GM04504 (cell line): ENCODE measurements at places on chromosomes 5 and 9.

DNA sequence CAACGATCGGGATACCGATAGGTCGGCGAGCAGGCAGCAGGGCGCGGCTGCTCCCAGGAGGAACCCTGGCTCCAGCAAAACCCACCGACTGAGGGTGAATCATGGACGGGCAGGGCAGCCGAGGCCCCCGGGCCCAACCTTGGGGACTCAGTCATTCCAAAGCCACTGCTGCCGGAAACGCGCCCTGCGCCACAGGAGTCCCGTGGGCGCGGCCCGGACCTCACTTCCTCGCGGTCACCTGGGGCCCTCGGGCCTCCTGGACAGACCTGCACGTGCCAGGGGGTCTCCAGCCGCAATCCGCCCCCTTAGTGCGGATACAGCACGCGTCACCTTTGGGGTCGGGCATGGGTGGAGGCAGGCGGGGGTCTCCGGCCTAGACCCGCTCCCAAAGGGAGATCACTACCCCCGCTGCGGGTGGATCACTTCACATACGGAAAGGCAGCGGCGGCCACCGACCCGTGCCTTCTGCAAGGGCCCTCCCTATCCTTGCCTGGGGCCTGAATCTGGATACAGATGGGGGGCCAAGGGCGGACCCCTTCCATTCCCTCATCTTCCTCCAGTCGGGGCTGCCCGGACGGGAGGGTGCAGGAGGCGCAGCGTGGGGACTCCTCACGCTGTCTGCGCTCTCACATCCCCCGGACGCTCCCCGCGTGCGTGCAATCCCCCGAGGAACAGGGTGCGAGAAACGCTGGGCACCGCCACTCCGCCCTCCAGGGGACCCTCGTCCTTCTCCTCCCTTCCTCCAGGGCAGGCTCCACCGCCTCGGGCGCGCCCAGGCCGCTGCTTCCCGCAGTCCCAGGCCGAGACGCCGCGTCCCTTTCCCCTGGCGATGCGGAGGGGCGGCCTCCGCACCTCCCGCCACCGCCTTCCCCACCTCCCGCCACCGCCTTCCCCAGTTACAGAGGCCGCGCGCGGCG is 586 bp downstream of the TXN start:
- no peak for DNase-seq

- DNase-seq: no peak
Observed at GRCh38 chr9:96015876-96016686, 140.6 kb downstream of the ERCC6L2 start.

GRCh38 chr5:152274224-152274623 is 130.9 kb downstream of the NMUR2 start:
- no peak for DNase-seq

DNA sequence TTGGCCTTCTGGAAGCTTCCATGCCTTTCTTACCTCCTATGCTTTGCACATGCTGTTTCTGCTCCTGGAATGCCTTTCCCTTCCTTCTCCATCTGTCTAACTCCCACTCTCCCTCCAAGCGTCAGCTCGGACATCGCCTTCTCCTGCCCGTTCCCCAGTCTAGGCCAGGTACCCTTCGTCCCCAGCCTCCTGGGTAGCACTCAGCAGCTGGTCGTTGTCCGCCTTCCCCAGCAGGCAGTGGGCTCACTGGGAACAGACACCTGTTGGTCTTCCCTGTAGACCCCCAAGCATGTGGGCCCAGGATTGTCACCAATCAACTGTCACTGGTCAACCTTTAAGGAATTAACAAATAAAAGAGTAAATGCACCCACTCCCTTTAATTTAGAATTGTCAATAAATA is 202.2 kb downstream of the RGS3 start:
- DNase-seq: no peak

DNA sequence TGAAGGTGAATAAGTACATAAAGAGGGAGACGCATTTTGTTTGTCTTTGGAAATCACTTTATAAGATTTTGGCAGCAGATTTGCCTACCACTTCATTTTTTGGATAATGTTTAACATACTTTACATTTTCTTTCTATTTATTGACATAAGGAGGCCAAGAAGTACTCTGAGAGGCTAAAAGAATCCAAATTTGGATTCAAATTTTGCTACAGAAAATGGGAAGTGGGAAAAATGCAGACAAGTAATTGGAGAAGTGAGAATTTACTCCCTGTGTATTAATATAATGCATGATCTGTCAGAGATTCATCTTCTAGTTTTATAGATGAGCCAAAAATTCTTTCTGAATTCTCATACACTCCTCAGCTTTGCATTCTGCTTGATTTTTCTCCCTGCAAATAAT is 411.2 kb upstream of the CTNND2 start:
- DNase-seq: no peak

DNA sequence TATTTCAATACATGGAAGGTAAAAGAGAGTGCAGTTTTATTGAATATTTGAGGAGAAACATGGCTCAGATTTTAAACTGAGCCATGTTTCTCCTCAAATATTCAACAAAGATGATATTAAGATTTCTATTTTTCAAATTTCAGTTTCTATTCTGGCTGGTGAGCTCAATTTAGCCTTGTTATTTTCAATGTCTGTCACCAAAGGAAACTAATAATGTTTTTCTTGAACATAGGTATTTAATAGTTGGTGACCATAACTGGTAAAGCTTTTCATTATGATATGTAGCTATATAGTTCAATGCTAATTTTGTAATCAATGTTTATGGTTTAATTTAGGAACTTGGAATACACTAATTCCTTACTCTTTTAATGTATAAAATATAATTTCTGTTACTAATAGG is 177.4 kb downstream of the FER start:
- DNase-seq: no peak

DNA sequence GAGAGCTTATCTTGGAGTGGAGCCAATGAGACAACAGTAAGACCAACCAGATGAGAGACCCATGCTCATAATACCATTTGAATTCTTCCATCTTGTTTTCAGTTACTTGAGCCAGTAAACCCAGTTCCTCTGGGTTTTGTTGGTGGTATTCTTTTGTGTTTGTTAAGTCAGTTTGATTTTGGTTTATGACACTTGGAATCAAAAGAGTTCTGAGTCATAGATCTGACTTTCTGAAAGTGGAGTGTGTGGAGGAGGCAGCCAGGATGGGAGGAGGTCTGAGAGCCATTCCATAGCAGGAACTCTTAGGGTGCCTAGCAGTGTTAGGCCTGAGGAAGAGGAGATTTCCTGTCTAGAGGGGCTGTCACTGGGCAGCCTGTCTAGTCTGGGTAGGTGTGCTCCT is 24.6 kb upstream of the PANK3 start:
- DNase-seq: peak; percentile 25
